GM12864 (cell line): ENCODE measurements at places on chromosomes 6 and 20.

DNA sequence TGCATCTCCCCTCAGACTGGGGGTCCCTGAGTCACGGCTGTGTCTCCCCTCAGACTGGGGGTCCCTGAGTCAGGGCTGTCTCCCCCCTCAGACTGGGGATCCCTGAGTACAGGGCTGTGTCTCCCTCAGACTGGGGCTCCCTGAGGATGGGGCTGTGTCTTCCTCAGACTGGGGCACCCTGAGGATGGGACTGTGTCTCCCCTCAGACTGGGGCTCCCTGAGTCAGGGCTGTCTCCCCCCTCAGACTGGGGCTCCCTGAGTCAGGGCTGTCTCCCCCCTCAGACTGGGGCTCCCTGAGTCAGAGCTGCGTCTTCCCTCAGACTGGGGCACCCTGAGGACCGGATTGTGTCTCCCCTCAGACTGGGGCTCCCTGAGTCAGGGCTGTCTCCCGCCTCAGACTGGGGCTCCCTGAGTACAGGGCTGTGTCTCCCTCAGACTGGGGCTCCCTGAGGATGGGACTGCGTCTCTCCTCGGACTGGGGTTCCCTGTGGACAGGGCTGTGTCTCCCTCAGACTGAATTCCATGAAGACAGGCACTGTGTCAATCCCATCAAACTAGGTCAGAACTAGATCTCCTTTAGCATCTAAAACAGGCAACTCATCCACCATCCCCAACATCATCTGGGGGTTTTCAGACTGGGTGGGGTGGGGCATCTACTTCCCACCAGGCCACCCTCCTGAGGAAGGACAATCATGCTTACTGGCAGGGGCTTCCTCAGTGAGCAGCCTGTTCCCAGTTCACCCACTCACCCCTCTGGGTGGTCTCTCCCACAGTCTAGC is 60.7 kb downstream of the MRPL14 start:
- DNase-seq = no peak

DNA sequence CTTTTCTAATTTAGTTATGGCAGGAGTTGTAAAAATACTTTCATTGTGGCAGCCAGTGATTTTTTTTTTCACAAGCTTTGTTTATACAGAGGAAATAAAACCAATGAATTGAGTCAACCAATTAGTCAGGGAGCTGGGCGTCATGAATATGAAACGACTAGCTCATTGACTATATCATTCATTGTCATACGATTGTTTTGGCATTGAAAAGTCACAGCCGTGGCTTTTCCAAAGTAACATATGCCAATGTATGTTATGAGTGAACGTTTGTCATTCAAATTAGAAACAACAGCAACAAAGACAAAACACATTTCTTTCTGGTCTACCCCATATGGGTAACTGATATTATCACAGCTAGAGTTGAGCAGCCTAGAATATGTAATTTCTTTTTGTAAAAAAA is 810.6 kb downstream of the EPHA7 start:
- no peak for DNase-seq

DNA sequence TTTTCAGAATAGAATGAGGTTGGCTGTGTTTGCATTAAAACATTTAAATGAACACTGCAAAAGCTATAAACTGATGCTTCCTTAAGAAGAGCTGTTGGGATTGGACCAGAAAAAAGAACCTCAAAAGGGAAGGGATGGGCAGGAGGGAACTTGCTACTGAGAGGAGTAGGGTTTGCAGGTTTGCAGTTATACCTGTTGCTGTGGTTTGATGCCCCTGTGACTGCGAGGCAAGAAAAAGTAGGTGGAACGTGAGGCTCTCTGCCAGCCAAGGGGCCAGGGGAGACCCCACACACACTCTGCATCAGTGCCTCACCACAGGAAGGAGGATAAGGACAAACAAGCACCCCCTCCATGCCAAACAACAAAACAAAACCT is 197.2 kb downstream of the BCAS1 start:
- DNase-seq = no peak

DNA sequence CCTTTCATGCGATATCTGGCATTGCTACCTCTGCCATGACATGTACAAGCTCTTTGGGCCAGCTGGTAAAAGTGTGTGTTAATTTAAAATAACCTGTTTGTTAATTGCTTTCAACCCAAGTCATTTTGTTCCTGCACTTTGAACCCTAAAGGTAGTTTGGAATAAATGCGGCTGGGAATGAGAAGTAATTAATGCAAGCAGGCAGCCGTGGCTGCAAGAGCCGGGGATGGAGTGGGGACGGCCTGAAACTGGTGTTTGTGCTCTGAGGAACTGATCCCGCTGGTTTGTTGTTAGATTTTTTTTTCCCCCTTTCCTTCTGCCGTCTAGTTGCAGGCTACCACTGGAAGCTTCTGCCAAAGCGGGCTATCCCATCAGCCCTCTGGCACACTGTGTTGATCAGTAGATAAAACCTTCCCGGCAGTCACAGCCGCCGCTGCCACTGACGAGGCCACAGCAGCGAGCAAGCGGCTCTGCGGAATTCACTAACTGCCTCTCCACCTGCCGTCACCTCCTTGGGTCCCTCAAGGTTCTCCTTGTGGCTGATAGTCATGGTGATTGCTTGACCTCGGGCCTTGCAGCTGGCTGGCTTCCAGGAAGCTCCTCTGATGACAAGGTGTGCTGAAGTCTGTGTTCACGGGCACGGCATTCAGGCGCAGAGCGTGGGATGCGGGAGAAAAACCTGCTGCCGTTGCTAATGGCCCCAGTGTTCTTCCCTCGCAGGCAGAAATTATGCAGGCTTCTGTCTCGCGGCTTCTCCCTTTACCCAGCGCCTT is 315.9 kb downstream of the TFAP2A start:
- DNase-seq = no peak

DNA sequence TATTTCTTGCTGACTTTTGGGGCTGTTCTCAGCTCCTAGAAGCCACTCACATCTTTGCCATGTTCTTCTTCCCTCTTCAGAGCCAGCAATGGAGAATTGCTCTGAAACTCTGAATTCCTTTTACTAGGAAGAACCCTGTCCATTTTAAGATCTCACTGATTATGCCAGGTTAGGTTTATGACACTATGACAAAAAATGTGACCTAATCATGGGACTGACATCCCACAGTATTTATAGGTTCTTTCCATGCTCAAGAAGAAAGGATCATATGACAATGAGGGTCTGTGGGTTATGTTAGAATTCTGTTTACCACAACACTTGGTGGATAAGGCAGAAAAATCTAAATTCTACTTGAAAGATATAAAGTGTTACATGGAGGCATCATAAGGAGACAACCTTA is 263.3 kb upstream of the CITED2 start:
- no peak for DNase-seq

DNA sequence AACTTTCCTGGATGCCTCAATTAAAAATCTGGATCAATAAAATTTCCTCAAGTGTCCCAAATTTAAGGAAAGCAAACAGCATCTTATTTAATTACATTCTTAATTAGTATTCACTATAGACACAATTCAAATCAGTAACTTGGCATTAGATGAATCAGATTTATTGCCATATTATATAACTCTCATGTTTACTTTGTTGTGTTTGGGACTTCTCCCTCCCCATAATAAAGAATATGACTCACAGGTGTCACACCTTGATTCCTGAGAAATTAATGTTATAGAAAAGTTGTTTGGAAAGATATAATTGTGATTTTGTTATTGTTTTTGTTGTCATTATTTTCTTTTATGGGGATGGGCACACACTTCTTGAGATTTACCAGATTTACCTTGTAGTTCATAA is 18.4 kb downstream of the EYA4 start:
- no peak for DNase-seq

- DNase-seq = no peak
Observed at GRCh38 chr6:101396548-101397173, 3.2 kb downstream of the GRIK2 start.

DNA sequence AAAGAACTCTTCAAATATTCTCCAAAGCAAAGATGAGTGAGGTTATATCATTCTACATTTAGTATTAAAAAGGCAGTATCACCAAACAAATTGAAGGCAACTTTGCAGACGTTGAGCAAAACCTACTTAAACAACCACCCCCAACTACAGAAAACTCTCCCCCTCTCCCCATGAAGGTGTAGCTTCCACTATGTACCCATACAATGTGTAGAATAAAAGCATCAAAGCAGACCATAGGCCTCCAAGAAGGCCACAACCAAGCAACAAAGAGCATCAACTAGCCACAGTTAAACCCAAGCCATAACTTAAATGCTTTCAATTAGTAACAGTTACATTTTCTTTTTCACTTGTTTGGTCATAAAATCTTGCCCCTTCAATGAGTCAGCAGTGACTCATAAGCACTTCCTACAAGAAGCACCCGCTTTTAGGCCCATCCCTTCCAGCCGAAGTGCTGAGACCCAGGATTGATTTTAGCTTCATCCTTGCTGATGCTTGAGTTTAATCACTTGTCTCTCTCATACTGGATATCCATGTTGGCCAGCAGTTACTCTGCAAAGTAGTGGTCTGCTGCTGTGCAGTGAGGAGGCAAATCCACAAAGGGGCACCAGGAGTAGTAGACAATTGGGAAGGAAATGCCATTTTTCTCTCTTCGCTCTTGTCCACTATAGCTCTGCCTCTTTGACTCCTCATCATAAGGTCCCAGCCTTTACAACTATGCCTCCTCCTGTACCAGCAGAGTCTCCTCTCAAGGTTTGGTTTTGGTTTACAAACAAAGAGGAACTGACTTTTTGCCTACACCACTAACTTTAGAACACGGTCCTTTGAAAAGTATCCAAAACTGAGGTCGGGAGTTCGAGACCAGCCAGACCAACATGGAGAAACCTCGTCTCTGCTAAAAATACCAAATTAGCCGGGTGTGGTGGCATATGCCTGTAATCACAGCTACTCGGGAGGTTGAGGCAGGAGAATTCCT is 8.4 kb upstream of the NUP153 start:
- no peak for DNase-seq

DNA sequence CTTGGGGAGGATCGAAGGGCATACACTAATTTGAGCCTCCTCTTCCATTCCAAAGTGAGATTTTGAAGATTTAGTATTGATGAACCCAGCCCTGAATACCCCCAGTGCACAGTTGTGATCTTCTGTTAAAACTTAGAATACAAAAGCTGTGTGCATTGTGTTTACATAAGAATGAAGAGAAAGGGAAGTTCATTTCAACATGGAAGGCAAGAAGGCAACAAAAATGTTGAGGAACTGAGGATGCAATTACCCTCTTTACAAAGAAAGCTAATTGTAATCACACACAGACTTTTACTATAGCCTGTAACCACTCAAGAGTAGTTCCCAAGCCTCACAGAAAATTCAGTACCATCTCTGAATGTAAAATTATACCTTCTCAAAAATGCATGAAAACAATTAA is 49.3 kb downstream of the GFOD1 start:
- no peak for DNase-seq

DNA sequence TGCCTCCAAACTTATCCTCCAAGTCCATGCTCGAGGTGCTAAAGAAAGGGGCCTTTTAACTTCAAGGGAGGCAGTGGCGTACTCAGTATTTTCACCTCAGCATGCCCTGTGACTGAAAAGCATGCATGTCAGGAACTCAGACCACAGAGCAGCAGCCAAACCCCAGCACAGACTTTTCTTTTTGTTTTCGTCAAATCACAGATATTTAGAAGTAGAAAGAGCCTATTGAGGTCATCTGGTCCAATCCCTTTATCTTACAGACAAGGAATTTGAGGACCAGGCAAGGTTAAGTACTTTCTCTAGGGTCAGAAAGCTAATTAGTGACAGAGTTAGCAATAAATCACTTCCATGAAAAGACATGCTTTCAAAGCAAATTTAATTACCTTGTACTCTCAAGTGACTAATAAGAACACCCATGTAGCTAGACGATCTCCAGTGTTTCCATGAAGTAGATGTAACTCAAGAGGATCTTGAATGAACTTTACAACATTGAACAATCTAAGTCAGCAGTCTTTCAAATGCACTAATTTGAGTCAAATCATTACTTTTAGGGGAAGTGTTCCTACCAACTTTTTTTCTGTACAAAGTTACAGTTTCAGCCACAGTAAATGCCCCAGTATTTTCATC is 35.9 kb downstream of the MOXD1 start:
- DNase-seq = peak; percentile 74

- DNase-seq = no peak
Observed at GRCh38 chr6:128491610-128492206, 28.7 kb downstream of the PTPRK start.

GRCh38 chr20:3046677-3047462 is 1.0 kb downstream of the MRPS26 start:
- DNase-seq = no peak

DNA sequence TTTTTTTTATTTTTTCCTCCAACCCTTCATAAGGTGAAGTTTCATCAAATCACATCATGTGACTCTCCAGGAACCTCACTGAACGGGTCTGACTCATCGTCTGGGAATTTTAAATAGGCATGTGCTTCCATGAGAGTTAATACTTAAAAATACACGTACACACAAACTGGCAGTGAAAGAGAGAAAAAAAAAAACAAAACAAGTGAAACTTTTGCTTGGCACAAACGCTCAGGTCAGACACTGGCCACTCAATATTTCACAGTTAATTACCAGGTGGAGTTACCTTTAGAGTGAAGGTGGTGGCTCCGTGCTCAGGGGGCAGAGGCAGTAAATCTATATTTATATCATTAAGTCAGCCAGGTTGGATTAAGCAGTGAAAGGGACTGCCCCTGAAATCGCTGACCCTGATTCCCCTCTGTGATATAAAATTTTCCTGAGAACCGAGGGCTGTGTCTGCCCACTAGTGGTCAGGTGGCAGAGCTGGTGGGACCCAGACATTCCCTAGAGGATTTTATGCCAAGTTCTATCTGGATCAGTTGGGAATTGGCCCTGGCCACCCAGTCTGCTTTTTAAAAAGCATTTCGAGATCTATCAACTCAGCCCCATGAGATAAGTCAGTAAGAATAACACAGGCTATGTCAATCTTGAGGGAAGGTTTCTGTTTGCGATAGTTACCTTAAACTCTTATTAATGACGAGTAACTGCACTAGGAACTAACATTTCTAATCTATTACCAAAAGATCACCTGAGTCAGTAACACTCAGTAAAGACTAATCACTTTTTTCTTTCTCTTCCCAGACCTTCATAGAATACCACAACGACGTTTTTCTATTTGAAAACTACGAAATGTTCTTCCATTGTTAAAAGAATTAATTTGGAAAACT is 259.1 kb downstream of the HDGFL1 start:
- DNase-seq = no peak

DNA sequence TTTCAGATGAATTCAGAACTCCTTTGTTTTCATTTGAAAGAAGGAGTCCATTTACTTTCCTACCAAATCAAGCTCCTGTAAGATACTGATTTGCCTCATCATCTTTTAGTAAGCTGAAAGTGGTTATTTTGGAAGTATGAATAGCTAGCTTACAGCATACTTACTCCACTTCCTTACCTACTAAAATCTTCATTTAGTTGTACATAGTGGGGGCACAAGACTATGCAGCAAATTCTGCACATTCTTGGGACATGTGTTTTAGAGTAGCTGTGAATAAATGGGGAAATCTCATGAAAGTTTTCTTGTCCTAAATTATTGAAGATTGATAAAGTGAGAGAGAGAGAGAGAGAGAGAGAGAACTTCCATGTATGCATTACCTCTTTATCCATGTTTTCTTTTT is 256.3 kb downstream of the OGFRL1 start:
- DNase-seq = no peak
